ENCODE measurements at places on chromosomes 16 and 17. TPM values are rescaled to one million over a fixed set of nuclear protein-coding genes. Genes with fewer than 3 reads are reported as not detected.

UQCRC2 gene
- 144 TPM for total RNA-seq

DUSP14 gene
- 28.8 TPM for total RNA-seq

WFDC1 gene
- total RNA-seq: 14.0 TPM

ACSM2A gene
- total RNA-seq: 25.5 TPM

PRSS53 gene
- 1.5 TPM for total RNA-seq

GGT6 gene
- total RNA-seq: 0.32 TPM

VASN gene
- 12.1 TPM for total RNA-seq

DNASE1L2 gene
- 0.23 TPM for total RNA-seq

SLC16A5 gene
- 11.9 TPM for total RNA-seq

HS3ST2 gene
- total RNA-seq: 0.17 TPM

SSTR5 gene
- not detected for total RNA-seq

ABCC6 gene
- 41.2 TPM for total RNA-seq

KRTAP2-3 gene
- not detected for total RNA-seq

TMEM92 gene
- total RNA-seq: 6.9 TPM

RNF43 gene
- 10.1 TPM for total RNA-seq
